ENCODE measurements at places on chromosomes 4 and X. TPM values are rescaled to one million over a fixed set of nuclear protein-coding genes. Genes with fewer than 3 reads are reported as not detected.

Gene GC
- total RNA-seq = not detected

Gene XAGE2
- total RNA-seq = not detected

Gene XAGE1A
- not detected for total RNA-seq

Gene CFAP299
- not detected for total RNA-seq

Gene PCSK1N
- 14.2 TPM for total RNA-seq

Gene INTS12
- total RNA-seq = 20.2 TPM

Gene ATP1B4
- not detected for total RNA-seq

Gene FAM9C
- total RNA-seq = not detected

Gene ZBTB33
- total RNA-seq = 20.5 TPM

Gene CT83
- not detected for total RNA-seq

Gene GCNA
- 1.3 TPM for total RNA-seq

Gene USP17L18
- not detected for total RNA-seq

Gene CPE
- not detected for total RNA-seq

Gene PHOX2B
- not detected for total RNA-seq

Gene EGFL6
- total RNA-seq = not detected

Gene SRPX
- 0.30 TPM for total RNA-seq

Gene STARD8
- 0.94 TPM for total RNA-seq

Gene PWWP3B
- total RNA-seq = not detected

All from T-helper 17 cell (primary cell).